ENCODE measurements at places on chromosomes 12 and 14. TPM values are rescaled to one million over a fixed set of nuclear protein-coding genes. Genes with fewer than 3 reads are reported as not detected.

Gene TMEM30B
- total RNA-seq: 0.84 TPM

Gene TMEM233
- 108 TPM for total RNA-seq

Gene ZNF385A
- 85.8 TPM for total RNA-seq

Gene RTL1
- total RNA-seq: not detected

Gene C12orf50
- 0.20 TPM for total RNA-seq

Gene PLD4
- total RNA-seq: 0.04 TPM

Gene RND1
- total RNA-seq: 0.15 TPM

Gene EFS
- total RNA-seq: 2.5 TPM

Gene GPX2
- not detected for total RNA-seq

Gene DAD1
- total RNA-seq: 118 TPM

Gene DUSP6
- total RNA-seq: 12.3 TPM

Gene PRR4
- total RNA-seq: 1.0 TPM

Gene TEX22
- not detected for total RNA-seq

Gene SPRYD4
- 3.5 TPM for total RNA-seq

Gene DENND5B
- 16.1 TPM for total RNA-seq

Gene MOAP1
- 28.4 TPM for total RNA-seq

Gene BCL11B
- 0.17 TPM for total RNA-seq

Gene TAS2R30
- 1.1 TPM for total RNA-seq

Gene KNTC1
- 2.3 TPM for total RNA-seq

Gene EEA1
- 45.1 TPM for total RNA-seq

Gene P2RX2
- total RNA-seq: not detected

Gene POC1B
- 8.1 TPM for total RNA-seq

Gene RECQL
- 13.8 TPM for total RNA-seq

Gene FAM177A1
- 83.3 TPM for total RNA-seq

Gene KCNC2
- not detected for total RNA-seq

Gene BICDL1
- 0.09 TPM for total RNA-seq

Gene SIX4
- 44.8 TPM for total RNA-seq

Gene ZC3H14
- total RNA-seq: 34.0 TPM

All from psoas muscle (tissue), 8 donors.